ENCODE measurements at places on chromosomes 7 and 10.

GRCh38 chr10:84354623-84355022, 26.2 kb downstream of the CCSER2 start:
- DNase-seq, result no peak

DNA sequence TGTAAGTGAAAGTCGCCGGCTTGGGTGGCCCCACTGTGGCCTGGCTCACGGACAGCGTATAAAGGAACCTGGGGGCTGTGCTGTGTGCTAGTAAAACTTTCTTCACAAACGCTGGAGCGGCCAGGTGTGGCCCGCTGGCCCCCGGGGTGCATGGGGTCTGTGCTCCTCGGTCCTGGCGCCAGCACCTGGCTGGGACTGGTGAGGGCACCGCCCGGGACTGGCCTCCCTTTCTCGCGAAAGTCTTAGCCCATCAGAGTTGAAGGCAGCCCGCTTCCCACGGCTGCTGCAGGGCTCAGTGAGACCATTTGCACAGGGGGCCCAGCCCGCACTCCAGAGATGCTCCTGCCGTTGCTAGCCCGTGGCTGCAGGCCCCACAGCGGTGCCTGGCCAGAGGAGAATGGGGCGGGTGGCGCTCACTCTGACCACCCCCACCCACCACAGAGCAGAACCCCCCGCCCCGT, 5.8 kb downstream of the PWWP2B start:
- DNase-seq, result no peak

DNA sequence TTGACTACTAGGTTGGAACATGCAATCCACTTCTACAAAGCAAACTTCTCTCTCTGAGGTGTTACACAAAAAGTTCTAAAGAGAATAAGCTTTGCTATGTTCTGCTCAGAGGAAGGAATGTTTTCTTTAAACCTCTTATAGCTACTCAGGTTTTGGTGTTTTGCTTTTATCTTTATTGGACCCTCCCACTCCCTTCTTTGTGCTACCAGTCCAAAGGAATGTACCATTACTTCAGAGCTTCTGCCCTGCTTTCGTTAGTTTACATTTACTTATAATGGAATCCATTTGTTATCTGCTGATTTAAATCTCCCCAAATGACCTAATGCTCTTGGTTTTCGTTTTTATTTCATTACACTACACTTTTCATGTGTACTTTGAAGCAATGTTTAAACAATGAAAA, 154.9 kb downstream of the ATE1 start:
- no peak for DNase-seq

DNA sequence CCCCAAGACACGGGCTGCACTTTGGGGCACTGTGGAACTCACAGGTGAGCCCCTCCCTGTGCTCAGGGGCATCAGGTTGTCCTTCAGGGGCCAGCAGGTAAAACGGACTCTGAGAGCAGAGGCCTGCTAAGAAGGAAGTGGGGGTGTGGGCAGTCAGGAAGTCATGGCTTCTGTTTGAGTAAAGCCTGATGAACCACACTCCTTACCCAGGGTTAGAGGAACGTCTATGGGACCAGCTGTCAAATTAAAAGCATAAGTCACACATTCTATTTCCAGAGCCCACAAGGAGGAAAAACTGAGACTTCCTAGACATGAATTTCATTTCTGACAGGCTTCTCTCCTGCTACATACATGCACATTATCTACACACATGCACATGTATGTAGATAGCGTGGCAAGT, 616.4 kb downstream of the SDK1 start:
- peak; percentile 16 for DNase-seq

DNA sequence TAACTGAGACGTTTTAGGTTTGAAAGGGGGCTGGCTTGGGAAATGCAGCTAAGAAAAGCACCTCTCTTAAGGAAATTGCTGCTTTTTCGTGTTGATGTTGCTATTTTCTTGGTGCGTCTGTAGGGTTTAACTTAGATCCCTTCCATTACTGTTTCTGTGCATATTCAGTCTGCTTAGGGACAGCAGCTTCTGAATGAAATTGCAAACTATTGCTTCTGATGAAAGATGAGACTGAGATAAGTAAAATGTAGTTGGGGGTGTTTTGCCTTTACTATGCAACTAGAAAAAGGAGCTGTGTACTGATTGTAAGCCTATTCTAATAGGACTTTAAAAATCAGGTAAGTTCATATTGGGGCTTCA, 772 bp downstream of the HDAC9 start:
- no peak for DNase-seq

DNA sequence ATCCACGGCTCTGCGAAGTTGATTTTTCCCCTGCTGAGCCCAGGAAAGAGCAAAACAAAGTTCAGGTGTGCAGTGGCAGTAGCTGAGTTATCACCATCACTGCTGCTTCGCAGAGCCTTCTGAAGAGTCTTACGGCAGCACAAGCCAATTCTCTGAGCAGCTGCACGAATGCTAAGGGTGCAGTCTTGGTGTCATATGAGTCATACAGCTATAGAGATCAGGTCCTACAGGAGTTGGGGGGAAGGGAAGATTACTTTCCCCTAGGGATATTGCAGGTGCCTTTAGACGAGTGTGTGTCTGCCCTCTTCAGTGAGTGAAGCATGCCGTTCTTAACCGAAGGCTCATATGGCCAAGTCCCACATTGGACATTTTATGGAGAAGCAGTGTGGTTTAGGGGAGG, 227.8 kb downstream of the CELF2 start:
- no peak for DNase-seq

DNA sequence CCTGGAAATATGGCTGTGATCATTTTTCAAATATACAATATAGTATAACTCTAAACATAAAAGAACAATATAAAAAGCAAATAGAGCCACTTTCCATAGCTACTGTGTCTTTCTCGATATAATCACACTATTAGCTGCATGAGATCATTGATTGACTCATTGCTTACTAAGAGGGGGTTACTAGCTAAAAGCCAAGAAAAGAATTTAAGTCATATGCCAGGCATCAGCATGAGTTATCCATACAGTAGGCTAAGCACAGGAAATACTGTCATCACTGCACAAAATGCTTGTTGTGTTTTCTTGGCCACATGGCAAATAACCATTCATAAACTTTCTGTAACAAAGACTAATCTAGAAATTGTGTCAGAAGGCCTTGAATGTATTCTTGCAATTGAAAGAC, 18.8 kb upstream of the ABCB5 start:
- peak; percentile 29 for DNase-seq

DNA sequence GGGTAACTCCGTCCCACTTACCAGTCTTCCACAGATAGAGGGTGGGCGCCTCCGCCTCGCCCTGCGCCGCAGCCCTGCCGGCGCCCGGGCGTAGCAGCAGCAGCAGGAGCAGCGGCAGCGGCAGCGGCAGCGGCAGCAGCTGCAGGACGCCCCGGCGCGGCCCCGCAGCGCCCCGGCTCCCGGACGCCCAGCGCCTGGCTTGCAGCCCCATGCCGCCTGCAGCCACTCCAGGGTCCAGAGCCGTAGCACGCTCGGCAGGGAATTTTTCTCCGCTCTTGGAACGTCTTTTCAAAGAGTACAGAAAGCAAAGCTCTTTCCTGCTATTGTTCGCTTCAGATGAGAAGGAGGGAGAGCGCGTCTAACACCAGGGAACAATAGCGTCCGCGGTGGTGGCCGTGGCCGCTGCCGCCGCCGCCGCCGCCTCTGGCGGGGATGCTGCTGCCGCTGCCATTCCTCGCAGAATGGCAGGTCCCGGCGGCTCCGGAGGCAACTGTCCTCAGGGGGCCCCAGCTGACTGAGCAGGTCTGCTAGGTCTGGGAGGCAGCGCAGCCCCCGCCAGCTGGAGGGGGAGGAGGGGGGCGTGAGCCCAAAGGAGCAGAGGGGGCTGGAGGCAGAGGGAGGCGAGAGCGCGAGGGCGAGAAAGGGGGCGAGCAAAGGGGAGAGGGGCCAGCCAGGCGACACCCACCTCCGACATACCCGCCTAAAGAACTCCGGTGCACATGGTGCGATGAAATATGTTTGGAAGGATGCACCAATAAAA, at the start of gene THSD7A:
Gene THSD7A, minus strand, starts transcription at position 463 of the 760 bp plus-strand sequence. Its CDS starts 252 bp downstream, at position 211.
- DNase-seq, result no peak

DNA sequence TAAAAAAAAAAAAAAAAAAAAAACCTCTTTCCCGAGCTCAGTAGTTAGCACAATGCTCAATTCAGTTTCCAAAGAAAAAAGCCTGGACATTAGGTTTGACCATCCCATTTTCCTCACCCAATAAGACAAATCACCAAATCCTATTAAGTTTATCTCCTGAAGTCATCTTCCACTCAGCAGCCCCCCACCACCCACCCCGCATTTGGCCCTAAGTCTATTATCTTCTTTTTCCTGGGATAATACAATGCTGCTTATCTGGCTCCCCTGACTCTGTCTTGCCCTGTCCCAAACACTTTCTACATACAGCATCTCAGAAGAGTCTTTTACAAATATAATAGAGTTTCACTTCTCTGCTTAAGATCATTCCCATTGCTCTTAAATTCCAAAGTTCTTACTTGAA, 17.8 kb upstream of the LMOD2 start:
- no peak for DNase-seq

- peak; percentile 39 for DNase-seq
Observed at GRCh38 chr7:95684037-95684436, 87.7 kb upstream of the PDK4 start.

DNA sequence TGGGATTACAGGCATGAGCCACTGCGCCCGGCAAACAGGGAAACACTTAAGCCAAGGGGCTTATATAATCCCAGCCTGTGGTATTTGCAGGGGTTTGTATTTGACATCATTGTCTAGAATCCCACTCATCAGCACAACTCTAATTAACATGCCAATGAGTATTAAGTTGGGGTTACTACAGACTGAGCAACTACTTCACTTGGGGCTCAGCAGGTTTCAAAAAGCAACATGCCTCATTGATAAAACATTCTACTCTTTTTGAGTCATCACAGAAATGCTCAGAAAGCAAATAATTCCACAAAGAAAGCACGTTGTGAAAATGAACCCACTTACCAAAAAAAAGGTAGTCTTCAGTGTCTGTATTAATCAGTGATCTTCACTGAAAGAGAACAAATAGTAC, 236.9 kb upstream of the CELF2 start:
- no peak for DNase-seq

GRCh38 chr10:48672596-48673265, 11.9 kb upstream of the WDFY4 start:
- DNase-seq, result no peak

- DNase-seq, result peak; percentile 68
Observed at GRCh38 chr10:43287056-43288007, 20.5 kb upstream of the RASGEF1A start.

DNA sequence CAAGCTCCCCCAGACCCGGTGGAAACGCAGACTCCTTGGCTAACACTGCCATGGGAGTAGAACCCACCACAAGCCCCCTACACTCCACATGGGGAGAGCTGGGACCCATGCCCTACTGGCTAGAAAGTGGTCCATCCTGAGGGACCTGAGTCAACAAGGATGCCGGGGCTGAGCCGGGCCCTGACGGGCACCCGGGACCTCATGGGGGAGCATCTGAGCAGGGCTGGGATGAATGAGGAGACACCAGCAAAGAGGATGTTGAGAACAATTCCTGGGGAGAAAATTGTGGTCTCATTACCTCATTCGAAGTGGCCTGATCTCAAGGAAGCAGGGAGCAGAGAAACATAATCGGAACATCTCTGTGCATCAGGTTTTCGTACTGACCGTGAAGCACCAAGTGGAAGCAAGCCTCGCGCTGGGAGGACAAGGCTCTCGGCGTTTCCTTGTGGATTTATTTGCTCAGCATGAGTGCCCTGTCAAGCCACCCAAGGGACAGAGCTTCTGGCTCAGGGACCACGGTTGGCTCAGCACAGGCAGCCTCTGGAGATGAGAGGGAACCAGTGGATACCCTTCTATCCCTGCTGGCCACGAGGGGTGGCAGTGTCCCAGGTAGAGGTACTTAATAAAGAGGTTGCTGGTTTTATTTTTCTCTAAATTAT, 132.2 kb upstream of the FAM20C start:
- DNase-seq, result no peak

DNA sequence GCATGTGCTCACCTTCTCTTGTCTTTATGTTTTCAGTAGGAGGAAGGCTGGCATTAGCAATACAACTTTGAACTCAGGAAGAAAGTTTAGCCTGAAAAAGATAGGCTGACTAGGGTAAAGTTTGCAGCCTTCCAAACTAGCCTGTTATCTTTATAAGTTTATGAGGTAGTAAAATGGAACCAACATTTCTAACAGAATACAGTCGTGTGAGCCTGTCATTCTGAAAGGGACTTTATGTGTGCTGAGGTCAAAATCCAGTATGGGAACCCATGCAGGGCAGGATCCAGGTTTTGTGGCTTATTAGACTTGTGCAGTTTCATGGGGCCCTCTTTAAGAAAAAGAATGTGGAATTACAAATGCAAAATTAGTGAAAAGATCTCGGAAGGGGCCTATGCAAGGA, 201.0 kb upstream of the PRPS1L1 start:
- DNase-seq, result no peak

GRCh38 chr10:37520488-37520887, 336.9 kb downstream of the ZNF248 start:
- DNase-seq, result no peak

DNA sequence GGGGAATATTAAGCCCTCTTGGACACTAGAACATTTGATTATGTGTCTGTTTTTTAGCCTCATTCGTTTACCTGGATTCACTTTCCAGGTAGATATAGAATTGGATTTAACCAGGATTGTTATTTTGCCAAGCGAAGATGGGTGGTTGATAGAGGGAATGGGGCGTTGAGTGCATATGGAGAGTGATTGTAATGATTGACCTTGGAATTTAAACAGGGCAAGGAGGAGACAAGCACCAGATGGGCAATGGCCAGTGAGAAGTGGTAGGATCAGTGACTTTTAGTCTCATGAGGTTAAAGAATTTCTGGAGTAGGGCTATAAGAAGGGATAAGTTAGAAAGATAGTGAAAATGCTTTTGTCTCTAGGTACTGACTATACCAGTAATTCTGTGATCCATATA, 211.2 kb upstream of the CSTF2T start:
- DNase-seq, result no peak

DNA sequence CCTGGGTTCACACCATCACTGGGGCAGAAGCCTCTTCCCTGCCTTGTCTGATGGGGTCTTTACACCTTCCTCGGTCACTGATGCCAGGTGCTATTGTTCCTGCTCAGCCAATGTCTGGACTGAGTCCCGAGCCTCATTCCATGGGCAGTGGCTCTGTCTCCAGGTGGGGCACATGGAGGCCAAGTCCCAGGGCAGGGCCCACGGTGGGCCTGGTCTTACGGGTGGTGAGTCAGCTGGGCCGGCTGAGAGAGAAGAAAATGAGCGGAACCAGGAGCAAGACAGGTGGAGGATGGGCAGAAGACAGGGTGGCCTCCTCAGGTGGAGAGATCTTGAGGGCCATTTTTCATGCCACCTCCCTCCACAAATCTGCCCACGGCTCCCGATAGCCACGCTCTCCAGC, 131.7 kb upstream of the FAM20C start:
- DNase-seq, result no peak

- DNase-seq, result no peak
Observed at GRCh38 chr7:23372611-23373010, 73.5 kb downstream of the MALSU1 start.
